ENCODE measurements at places on chromosomes 3 and 15.

DNA sequence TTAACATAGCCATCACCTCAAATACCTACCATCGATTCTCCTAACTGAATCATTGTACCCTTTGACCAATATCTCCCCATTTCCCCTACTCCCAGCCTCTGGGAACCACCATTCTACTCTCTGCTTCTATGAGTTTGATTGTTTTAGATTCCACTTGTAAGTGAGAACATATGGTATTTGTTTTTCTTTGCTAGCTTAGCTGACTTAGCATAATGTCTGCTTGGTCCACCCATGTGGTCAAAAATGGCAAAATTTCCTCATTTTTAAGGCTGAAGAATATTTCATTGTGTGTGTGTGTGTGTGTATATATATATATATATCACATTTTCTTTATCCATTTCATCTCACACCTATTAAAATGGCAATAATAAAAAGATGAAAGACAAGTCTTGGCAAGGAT lies 469.3 kb downstream of the FHIT start:
- no peak for DNase-seq

- no peak for DNase-seq
Observed at GRCh38 chr3:23668430-23668904, 137.3 kb upstream of the UBE2E1 start.

- no peak for DNase-seq
Observed at GRCh38 chr3:68290333-68290732, 635.9 kb upstream of the SUCLG2 start.

GRCh38 chr3:49257187-49257586 lies 19.8 kb downstream of the C3orf62 start:
- DNase-seq, result no peak

DNA sequence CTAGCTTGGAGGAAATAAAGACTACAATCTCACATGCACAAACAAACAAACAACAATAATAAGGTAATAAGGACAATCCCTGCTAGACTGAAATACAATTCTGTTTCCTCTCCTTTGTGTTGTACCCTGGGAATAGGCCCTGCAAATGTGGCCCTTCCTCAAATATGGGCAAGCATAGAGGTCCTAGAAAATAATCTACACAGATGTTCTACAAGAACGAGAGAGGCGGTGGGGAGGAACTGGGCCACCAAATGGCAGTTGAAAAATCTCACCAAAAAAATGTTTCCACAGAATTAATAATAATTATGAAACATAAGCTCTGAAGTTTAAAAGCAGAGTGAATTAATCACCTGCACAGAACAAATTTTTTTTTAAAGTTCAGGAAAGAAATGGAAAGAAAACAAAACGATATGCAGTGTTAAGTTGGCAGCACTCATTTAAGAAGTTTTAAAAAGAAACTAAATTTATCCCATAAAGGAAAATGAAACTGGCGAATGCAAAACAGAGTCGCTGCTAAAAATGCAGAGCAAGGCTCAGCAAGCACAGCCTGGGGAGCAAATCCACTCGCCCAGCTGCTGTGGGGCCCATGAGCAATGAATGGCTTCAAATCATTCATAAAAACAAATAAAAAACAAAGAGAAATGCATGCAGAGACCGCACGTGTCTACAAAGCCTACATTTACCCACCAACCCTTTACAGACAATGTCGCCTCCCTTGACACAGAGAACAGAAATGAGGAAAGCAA lies 475.4 kb downstream of the OCA2 start:
- DNase-seq, result no peak

DNA sequence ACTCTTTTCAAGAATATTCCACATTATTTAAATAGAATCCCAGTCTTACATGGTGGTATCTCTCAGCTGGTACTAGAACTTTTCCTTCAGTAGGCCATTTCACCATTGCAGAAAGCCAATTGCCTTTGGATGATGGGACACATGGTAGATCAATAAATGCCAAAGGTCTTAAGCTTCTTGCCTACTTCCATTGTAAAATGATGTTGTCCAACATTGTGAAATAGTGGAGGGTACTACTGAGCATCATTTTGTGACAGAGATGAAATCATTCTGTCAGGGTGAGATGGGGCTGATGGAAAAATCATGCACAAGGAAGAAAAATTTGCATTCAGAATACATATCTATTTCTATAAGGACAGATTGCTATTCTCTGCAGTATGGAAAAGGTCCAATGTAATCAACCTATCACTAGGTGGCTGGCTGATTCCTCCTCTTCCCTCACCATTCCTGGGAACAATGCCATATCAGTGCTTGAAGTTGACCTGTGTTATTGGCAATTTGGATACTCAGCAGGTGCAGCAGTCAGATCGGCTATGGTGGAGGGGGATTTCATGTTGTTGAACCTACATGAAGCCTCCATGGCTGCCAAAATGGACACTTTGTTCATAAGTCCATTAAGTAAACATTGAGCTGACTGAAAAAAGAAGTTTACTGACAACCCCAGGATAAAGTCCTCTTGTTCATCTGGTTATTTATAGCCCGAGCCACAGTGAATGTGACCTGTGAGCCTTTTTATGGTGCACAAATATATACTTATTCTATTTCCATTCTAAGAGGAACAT lies 596.9 kb upstream of the ARPP21 start:
- no peak for DNase-seq

DNA sequence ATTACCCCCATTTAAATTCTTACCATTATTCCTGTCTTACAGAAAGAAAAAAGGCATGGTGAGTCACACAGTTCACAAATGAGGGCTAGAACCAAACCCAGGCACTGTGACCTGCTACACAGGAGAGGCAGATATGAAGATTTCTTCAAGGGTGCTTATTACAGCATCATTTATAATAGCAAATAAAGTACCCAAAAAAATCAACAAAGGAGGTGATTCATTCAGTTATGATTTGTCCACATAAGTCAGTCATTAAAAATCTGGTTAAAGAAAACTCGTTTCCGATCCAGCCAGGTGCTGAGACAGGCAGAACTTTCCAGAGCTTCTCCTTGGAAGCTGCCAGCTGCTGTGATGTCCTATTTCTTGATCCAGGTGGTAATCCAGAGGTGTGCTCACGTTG lies 7.5 kb upstream of the LOXL1 start:
- DNase-seq, result no peak

- no peak for DNase-seq
Observed at GRCh38 chr3:106296062-106296461, 427.2 kb upstream of the CBLB start.

- no peak for DNase-seq
Observed at GRCh38 chr3:53081318-53081717, 35.4 kb upstream of the SFMBT1 start.

GRCh38 chr15:101037090-101037830 lies 118.1 kb downstream of the LRRK1 start:
- DNase-seq, result no peak

- DNase-seq, result no peak
Observed at GRCh38 chr15:32861761-32862160, 144.0 kb downstream of the GREM1 start.

DNA sequence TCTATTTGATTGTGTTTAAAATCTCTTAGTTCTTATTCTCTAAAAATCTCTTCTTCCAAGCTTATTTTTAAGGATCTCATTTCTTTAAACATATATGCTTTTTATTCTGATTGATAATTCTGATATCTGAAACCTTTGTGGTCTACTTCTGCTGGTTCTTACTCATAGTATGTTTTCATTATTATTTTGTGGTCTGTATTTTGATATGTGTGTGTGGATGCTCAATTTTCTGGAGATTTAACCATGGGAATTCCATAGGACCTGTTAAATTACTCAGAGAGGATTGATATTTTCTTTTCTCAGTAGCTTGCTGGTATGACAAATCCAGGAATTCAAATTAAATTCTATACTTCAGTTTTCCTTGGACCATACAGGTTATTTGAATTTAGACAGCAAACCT lies 14.7 kb upstream of the HHLA2 start:
- no peak for DNase-seq
